ENCODE measurements at places on chromosomes 12 and 14. TPM values are rescaled to one million over a fixed set of nuclear protein-coding genes. Genes with fewer than 3 reads are reported as not detected.

GRCh38 chr12:47561746-47562145 is 144.1 kb downstream of the RPAP3 start:
- H3K27me3 ChIP-seq = peaks cover 9% of the 10 kb centered on the region
- peaks cover 15% of the 10 kb centered on the region for H3K4me1 ChIP-seq
- H3K4me3 ChIP-seq = no peak overlapping the region
- no peak for DNase-seq
- no peaks in the 10 kb centered on the region for H3K36me3 ChIP-seq

- H3K36me3 ChIP-seq = no peaks in the 10 kb centered on the region
- H3K4me3 ChIP-seq = no peak overlapping the region
- H3K4me1 ChIP-seq = peaks cover 37% of the 10 kb centered on the region
- no peak for DNase-seq
Measured at GRCh38 chr12:116265351-116266147, 11.9 kb downstream of the MED13L start.

DNA sequence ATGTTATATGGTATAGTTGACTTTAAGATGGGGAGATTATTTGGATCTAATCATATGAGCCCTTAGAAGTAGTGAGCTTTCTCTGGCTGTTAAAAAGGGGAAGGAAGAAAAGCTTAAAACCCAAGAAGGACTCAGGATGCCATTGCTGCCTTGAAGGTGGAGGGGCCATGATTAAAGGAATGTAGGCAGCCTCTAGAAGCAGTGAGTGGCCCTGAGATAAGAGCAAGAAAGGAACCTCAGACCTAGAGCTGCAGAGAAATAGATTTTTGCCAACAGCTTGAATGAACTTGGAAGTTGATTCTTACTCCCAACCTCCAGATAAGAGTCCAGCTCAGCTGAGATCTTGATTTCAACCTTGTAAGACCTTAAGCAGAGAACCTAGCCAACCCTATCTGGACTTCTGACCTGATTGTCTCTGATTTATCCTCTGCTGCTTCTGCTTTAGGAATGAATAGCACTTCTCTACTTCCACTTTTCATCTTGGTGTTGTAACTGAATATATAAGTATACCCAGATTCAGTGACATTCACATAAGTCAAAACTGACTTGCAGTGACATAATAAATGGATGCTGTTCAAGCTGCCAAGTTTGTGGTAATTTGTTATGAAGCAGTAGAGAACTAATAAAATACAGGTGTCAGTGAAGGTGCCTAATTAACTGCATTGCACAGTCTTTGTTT is 33.5 kb downstream of the RAD51B start:
- no peaks in the 10 kb centered on the region for H3K4me1 ChIP-seq
- H3K4me3 ChIP-seq = no peak overlapping the region
- DNase-seq = no peak
- H3K27ac ChIP-seq = no peak overlapping the region

The KCNH3 gene
- total RNA-seq = not detected
